Glutamatergic neuron (in vitro differentiated cells): ENCODE measurements at places on chromosomes 12 and 14. TPM values are rescaled to one million over a fixed set of nuclear protein-coding genes. Genes with fewer than 3 reads are reported as not detected.

Gene ZC2HC1C
- 3.2 TPM for total RNA-seq

Gene TMPRSS12
- total RNA-seq: not detected

DNA sequence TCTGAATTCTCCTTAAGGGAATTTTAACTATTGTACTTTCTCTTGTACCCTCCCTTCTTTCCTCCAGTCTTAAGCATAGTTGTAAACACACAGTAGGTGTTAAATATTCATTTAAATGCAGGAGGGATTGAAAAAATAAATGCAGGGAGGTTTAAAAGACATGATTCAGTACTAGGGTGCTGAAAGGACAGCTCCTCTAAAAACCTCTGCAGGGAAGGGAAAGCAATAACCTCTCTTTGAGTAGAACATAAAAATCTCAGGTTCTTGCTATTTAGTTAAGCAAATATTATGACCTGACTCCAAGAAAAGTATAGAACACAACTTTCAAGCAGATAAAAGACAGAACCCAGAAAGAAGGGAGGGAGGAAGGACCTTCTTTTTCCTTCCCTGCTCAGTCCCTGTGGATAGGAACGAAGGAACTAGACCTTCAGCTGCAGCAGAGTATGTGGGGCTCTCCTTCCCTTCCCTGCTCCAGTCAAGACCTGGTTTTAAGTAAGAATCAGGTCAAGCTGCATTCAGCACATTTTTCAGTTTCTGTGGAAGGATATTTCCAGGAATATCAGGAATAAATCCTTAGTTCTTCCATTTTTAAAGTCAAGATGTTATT, 4.7 kb downstream of the MAP3K9 start:
- no peak for DNase-seq

GRCh38 chr12:123645878-123646277, 12.2 kb downstream of the GTF2H3 start:
- DNase-seq: no peak

GRCh38 chr12:118548887-118549509, 172.6 kb downstream of the SUDS3 start:
- DNase-seq: no peak
